ENCODE measurements at places on chromosomes 13 and 19.
A peak's percentile ranks its signal among the peaks of the same experiment; 100 is the strongest.

GRCh38 chr19:15813916-15814315, 1.5 kb downstream of the OR10H1 start:
- DNase-seq, result no peak

- DNase-seq, result peak; percentile 88
These were observed at the start of the genes MRPL57 and SKA3 for GRCh38 chr13:21176215-21176981. TSS of gene MRPL57 (plus strand) at chr13:21176658. CDS start at chr13:21176917, 259 bp downstream. TSS of gene SKA3 (minus strand) at chr13:21176552. CDS start at chr13:21176477, 75 bp downstream.

DNA sequence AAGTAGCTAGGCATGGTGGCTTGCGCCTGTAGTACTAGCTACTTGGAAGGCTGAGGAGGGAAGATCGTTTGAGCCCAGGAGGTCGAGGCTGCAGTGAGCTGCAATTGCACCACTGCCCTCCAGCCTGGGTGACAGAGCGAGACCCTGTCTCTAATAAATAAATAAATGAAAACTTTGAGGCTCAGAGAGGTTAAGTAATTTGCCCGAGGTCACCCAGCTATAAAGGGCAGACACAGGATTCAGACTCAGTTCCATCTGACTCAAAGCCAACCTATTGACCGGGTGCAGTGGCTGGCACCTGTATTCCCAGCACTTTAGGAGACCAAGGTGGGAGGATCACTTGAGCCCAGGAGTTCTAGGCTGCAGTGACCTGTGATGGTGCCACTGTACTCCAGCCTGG, 7.4 kb upstream of the OLFM2 start:
- no peak for DNase-seq

GRCh38 chr19:37988758-37989635, 82.0 kb downstream of the SIPA1L3 start:
- no peak for DNase-seq

GRCh38 chr19:5334824-5335500, 5.7 kb downstream of the PTPRS start:
- no peak for DNase-seq

DNA sequence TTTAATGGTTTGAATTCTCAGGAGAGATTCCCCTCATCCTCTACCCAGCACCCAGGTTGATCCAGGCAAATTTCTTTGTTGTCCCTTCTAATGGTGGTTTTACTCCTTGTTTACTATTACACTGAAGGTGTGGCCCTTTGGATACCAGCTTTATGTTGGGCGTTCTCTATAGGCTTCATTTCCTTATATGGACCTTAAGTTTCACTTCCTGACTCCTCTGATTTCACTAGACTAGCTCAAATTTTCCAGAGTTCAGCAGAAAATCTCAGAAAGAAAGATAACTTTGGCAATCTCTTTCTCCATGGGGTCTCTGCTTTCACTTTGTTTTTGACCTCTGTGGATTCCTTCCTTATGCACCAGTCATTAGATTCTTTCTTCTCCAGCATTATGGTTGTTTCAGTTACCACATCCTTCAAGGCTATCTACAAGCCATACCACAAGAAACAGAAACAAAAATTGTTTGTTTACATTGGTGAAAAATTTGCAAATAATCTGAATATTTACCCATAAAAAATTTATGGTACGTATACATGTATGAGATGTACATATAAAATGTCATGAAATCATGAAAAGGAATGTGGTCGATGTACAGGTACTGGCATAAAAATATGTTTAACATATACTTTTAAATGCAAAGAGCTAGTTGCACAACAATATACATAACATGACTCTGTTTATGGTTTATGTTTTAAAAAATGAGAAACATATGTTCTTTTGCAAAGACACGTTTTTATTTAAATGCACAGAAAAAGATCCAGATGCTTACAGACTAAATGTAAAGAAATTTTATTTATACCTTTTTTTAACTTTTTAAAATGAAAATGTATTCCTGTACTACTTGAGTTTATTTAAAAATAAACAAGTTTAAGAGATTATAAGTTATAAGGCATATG, 212.6 kb downstream of the LACC1 start:
- DNase-seq, result no peak

DNA sequence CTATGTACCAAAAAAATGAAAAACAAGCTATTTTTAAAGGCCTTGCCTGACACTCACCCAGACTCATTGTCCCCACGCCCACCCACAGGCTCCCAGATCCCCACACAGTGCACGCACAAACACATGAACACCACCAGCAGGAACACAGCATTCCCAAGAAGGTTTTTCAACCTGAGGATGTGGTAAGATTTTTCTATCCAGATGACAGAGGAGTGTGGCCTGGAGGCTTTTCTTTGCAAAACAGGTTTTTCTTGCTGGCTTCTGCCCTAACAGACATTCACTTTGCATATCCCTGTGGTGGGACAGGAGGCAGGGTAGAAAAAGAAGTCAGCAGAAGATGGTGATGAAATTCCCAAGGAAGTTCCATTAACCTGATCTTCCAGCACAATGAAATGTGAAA, 97.8 kb downstream of the KLF12 start:
- no peak for DNase-seq

DNA sequence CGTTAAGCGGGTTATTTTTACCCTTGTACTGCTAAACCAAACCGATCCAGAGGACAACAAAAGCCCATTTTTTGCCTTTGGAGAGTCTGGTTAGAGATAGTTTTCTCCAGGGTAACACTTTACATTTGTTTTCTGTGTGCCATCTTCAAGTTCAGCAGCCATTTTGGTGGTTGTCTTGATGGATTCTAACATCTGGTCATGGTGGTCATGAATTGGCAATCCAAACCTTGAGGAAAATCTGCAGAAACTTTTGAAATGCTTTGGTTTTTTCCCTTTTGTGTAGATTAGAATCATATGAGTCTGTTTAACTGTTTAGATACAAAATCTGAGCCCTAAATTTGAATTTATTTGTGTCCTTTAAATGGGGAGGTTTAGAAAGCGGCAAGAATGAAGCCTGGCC, 16.6 kb downstream of the HNRNPM start:
- DNase-seq, result no peak

GRCh38 chr19:19610376-19611202, 7.9 kb downstream of the PBX4 start:
- DNase-seq, result no peak

DNA sequence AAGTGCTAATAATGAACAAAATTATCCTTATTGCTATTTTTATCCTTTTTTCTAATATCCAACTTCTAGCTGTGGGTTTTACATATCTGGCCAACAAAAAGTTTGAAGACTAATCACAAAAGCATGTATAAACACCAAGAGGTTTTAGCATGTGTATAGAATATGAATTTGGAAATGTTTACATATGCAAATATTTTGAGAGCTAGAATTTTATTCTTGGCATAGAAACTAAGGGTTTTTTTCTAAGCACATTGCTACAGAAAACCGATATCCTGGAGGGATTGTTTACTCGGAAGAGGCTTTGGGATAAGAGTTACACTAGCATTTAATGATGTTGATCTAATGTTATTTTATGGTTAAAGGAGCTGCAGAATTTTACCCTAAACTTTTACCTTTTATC, 392.1 kb downstream of the EFNB2 start:
- DNase-seq, result no peak

DNA sequence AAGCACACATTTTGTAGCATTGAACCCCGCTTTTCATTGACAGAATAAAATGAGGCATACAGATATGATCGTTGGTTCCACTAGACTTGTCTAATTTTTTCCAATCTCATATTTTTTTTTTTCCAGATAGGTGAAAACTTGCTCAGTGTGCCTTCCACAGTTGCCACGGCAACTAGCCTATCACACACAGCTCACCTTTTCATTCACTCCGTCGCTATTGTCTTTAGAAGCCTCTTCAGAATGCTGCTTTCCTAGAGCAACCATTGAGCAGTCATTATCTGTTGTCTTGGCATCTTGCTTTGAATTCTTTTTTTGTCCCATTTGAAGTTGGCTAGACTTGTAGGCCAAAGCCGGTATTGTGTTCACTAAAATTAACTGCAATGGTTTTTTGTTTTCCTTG, 37.7 kb upstream of the ESD start:
- no peak for DNase-seq

DNA sequence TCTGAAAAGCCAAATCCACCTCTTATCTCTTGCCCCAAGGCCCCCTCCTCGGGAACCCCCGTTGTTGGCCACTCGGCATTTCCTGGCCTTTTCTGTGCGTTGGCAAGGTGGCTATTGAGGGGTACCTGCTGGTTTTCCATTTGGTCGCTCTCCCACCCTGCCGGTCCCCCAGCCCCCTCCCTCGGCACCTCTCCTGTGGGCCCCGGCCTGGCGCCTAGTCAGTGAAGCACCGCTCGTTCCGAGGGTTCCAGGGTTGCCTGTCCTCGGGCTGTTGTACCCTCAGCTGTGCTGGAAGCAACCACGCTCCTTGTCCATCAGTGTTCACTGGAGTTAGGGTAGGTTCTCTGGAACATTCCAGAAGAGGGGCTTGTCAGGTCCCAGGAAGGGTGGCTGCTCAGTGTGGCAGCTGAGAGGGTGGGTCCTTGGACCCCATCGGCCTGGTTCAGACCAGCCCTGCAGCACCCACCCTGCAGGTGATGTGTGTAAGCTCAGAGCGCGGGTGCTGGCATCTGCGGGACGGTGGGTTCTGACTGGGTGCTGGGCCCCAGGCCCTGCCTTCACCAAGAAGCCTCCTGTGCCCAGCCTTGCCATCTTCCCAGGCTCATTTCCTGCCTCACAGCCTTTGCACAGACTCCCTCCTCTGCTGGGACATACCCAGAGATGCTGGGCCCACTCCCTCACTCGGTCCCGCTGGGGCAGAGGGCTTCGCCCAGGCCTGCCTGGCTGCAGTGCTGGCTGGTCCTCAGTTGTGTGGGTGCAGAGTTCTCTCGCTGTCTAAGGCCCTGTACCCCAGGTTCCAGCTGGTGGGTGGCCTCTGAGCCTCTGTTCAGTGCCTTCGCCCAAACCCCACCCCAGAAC, 21.3 kb downstream of the NKPD1 start:
- DNase-seq, result no peak

DNA sequence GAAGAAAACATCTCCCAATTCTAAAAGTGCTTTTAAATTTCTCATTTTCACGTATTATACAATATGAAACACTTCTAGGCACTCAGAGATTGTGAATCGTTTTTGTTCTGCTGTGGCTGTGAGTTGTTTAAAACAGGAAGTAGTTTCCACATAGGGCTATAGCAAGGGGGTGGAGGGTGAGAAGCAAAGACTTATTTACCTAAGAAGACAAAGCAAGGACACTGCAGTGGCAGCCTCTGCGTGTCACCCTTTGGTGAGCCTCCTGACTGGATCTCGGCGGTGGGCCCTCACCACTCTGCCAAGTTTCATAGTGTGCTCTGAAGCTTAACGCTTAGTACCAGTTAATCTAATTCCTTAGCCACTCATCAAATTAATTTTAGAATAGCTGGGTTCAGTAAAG, 56.8 kb downstream of the TNFSF13B start:
- DNase-seq, result no peak

GRCh38 chr13:66367356-66367755, 862.8 kb downstream of the PCDH9 start:
- DNase-seq, result no peak

DNA sequence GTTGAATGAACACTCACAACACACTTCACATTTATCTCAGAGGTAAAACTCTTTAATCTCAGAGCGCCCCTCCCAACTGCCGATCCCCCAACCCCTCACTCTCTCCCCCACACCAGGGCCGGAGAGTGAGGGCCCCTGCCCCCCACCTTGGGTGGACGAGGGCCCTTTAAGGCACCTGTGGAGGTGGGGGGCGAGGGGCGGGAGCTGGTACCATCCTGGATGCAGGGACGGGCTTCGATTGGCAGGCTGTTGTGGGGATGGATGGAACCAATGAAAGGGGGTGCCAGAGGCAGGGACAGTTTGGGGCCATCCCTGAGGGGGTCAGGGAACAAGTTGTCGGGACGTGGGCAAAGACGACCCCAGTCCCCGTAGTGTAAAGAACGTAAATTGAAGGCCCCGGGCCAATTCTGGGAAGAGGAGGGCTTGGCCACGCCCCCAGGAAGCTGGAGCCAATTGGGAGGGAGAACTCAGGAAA, 1.7 kb upstream of the PNKP start:
- no peak for DNase-seq

DNA sequence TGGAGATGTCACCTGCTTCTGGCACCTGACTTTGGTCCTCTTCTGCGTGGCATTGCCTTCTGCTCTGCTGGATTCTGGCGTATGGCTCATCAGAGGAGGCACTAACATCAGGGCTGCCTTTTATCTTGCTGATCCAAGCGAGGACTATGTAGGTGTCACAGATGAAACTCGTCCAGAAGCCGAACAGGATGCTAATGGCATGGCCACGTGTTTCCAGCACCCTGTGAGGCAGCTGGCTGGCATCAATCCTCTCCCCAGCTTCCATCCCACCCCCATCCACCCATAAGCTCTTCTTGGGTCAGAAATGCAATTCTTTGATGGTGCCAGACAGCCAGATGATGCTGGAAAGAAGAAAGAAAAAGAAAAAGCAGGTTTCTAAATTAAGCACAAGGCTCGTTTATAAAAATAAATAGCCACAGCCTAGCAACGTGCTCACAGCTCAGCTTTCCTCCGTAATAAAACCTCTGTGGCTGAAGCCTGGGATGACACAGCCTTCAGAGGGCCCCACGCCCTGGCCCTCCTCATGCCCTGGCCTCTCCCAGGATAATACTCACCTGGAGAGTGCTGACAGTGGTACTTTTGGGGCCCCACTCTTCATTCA, 212.9 kb upstream of the SERP2 start:
- no peak for DNase-seq

- DNase-seq, result no peak
These were observed 244.9 kb downstream of the NDFIP2 start for GRCh38 chr13:79725841-79726240.
